ENCODE measurements at places on chromosomes 5 and 9.
A peak's percentile ranks its signal among the peaks of the same experiment; 100 is the strongest.

GRCh38 chr5:60036192-60036938, 142.8 kb upstream of the PDE4D start:
- no peak for DNase-seq

DNA sequence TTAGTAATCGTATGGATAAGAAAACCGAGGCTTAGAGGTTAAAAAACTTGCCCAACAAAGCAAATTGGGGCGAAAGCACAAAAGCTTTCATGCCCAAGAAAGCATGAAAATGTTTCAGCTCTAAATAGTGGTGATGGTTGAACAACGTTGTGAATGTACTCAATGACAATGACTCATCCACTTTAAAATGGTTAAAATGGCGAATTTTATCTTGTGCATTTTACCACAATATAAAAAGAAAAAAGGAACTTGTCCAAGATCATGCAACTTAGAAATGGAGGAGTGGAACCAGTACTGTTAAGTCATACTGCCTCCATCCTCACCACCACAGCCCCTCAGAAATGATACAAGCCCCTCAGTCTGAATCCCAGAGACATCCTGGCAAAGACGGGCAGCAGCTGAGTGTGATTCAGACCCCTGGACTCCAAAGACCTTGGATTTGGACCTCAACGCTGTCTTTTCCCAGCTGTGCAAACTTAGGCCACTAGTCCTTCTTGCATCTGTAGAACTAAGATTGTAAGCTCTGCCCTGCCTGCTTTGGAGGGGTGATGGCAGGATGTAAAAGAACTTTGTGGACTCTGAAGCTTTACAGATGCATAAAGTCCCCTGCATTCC, 158.4 kb downstream of the GABBR2 start:
- DNase-seq = no peak

DNA sequence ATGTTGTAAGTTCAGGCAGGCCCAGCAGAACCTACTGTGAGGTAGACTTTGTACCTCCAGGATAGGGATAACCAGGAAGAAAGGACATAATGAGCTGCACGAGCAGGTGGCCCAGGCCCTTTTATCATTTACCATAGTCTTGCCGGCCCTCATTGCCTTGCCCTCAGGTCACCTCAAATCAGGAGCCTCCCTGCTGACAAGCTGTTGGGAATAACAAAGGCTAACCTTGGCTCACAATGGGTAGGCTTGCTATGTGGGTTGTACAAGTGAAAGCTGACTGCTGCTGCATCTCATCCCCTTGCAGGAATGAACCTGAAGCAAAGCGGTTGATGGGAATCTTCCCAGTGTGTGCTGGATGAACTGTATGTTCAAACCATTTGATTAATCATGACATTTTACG, 159.5 kb upstream of the ACTBL2 start:
- no peak for DNase-seq

DNA sequence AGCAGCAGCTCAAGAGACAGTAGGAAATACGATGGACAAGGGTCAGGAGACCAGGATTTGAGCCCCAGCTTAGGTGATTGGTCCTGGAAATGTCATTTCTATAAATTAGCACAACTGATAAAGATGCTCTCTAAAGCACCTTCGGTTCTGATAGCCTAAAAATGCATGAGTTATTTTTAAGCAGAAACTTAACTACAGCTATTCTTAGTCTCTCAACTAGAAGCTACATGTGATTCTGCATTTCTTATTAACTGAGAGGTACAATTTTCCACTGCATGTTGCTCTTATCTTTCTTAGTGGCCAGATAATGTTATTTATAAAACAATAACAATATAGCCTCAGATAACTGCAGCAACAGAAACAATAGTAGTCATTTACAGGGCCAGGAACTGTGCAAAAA, 136.4 kb downstream of the GRIA1 start:
- DNase-seq = no peak

DNA sequence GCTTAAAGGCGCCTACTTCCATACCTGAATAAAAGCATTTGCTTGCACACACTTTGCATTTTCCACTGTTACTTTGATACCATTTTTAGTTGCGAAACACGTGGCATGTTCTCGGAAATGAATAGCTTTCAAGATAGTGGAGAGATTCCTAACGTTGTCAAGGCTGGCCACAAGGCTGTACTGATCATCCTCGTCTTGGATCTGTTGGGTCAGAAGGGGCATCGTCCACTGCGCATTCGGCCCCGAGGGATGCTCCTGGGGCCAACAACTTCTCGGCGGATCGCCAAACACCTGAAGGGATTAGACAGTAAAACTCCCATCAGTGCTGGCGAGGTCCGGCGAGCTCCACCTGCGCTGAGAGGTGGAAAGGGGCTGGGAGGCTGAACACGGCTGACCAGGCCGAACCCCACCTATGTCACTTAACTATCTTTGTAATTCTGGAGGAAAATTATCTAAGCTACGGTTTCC, 599 bp downstream of the RAD1 start:
- DNase-seq = peak; percentile 54

- DNase-seq = no peak
Observed at GRCh38 chr5:134735243-134735642, 3.1 kb upstream of the CAMLG start.

DNA sequence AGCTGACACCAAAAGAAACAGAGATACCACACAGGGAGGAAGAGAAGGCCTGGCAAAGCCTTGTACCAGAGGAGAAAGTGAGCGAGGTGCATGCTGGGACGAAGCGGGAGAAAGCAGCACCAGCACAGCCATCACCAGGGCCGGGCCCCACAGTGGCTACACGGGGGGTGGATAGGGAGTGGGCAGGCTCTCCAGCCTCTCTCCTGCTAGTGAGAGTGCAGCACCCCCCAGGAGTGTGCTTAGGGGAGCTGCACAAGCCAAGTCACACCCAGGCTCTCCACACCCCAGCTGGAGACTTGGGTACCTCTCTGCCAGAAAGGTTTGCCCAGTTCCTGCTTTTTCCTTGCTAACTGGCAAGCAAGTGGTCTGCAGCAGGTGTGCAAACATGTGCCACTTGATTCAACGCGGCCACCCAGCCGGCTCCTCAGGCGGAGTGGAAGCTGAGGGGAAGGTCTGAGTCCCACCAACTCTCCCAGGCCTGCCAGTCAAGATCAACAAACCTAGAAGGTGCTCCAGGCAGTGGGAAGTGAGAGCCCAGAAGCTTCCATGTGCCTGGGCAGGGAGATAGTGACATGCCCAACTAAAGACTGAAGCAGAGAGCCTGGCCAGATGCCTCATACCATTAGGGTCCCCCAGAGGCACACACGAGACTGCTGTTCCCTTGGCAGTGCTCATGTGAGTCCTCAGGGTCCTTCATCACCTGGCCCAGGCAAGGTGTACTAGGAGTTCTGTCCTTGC, 39.9 kb downstream of the BICD2 start:
- no peak for DNase-seq

DNA sequence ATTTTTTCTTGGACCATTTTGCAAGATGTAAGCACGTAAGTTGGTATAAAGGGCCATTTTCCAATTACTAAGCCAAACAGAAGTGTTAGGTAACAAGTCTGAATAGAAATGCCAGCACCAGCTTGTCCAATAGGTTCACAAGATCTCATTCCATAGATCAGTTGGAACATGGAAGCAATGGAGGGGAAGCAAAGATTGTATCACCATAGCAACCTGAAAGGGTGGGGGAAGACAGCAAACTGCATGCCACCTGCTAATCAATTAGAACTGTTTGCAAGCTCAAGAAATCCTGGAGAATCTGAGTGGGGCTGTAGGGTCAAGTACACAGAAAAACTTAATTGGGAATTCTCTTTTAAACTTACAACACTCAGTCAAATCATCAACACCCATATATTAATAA, 264.9 kb upstream of the EFNA5 start:
- no peak for DNase-seq

GRCh38 chr5:157571357-157571827, 4.2 kb downstream of the ADAM19 start:
- DNase-seq = peak; percentile 51

GRCh38 chr9:80952363-80952922, 736.9 kb downstream of the TLE1 start:
- DNase-seq = no peak

DNA sequence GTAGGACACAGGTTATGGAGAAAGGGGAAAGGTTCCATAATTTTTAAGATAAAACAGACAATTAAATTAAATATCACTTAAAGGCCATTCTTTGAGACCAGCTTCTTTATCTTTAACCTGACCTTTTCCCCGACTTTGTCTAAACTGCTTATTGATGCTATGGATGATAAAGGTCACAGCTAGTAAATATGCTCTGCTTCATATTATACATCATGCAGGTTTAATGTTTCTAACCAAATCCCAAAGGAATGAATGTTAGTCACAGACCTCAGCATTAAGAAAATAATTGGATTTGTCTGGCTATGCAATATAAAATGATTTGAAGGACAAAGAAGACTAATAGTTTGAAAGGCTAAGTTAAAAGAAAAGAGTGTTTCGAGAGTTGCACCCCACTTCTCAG, 147.6 kb downstream of the ST8SIA4 start:
- DNase-seq = no peak

DNA sequence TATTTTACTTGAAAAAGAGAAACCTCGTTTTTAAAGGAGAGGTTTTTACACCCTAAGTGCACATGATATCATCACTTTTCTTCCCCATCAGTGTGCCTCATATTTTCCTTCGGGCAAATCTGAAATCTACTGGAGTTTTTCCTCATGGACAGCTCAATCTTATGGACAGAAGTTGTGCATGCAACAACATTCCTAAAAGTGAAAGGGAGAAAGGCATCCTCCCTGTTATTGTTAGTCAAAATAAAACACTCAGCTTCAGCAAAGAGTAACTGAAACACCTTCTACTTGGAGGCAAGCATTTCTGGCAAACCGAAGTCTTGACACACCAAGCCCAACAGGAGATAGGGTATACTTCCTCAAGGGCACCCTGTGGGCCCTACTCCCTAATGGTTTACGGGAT, 217.9 kb downstream of the BNC2 start:
- no peak for DNase-seq

- no peak for DNase-seq
Observed at GRCh38 chr9:37944266-37944650, 40.3 kb upstream of the SLC25A51 start.

- no peak for DNase-seq
Observed at GRCh38 chr5:35879096-35879495, 22.4 kb downstream of the IL7R start.
